ENCODE measurements at places on chromosomes 6 and 20.

DNA sequence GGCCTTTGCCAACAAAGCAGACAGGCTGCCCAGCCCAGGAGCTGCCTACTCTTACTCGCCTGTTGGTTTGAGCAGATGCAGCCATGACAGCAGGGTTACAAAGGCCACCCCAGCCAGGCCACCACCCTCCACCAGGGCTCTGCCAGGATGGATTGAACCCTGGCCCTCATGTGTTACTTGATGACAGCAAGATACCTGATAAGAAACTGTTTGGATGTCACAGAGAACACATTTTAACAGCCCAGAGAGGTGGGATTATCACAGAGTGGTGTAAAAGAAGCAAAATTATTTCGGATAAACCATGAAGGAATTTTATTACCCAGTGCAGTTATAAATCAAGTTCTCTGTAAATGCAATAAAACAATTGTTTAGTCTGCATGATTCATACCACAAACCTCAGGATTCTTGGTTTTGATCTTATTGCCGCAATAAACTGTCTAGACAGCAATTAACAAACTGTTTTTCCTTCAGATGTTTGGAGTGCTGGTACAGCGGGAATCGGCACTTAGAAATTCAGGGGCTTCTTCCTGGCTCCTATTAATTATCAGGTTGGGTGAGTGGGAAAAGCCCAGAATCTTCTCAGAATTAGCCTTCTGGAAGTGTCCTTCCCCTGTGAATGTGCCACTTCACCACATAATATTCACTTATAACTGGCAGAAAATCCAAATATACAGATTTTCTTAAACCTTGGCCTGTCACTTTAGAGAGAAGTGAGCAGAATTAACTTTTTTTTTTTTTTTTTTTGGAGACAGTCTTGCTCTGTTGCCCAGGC is 58.0 kb upstream of the SALL4 start:
- no peak for DNase-seq

DNA sequence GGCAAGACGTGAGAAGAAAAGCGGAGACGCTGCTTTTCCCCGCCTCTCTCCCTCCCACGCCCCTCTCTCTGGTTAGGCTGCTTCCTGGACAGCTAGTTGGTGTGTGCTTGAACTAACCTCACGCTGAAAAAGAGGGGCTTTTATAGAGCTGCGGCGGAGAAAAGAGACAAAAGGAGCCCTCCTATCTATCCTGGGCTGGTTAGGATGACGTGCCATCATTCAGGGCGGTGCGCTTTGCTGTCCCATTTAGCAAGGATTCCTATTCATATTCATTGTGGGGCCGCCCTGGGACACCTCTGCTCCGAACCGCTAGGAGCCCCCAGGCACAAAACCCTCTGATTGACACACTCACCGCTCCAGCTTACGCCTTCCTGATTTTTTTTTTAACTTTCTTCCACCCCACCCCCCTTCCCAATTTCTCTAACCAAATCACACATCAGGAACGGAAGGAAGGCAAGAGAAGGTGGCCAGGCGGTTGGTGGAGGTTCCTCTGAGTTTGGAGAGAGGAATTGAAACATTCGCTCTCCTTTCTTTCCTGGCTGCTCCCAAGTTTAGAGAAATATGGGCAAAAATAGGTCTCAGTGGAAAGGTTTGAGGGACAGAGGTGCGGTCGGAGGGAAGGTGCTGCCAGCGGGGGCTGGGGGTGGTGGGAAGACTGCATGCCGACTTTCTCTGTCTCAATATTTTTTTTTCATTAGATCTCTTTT is at the start of gene OLIG3:
OLIG3 (minus strand) TSS at position 114 of the 707 bp plus-strand sequence. CDS start 224 bp downstream, outside the sequence.
- DNase-seq = no peak

DNA sequence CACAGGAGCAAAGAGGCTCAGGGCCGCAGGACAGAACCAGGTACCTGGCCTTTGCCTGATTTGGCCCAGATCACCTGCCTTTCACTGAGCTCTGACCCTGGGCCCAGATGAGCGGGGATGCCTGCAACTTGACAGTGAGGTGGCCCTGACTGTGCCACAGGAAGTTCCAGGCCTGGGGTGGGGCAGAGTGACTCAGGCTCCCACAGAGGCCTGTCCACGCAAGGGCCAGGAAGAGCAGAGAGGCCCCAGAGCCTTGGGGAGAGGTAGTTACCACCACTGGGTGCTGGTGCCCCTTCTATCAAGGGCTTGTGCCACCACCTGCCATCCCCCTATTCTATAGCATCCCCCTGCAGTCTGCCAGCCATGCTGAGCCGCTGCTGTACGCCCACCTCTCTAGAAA is 4.1 kb upstream of the NOL4L start:
- DNase-seq = no peak

GRCh38 chr20:50415021-50415515 is 95.1 kb upstream of the PTPN1 start:
- no peak for DNase-seq

GRCh38 chr6:117557951-117558350 is 44.4 kb downstream of the GOPC start:
- no peak for DNase-seq

DNA sequence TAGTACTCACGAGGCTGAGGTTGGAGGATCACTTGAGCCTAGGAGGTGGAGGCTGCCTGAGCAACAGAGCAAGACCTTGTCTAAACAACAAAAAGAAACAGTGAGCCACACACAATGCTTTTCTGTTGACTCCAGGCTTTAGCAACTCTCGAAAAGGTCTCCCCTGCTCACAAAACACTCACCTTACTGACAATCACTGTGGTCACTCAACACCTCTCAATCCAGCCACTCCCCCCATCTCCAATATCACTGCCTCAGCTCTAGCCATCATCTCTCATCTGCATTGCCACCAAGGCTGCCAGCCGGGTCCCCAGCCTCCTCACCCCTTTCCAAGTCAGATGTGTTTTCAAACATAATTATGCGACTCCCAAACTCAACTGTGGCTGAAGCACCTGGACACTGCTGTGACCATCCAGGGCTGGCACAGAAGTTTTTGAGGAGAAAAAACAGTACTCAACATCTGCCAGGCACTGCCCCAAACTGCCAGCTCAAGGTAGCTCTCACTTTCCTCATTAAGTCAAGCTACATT is 218.0 kb upstream of the ARID1B start:
- DNase-seq = no peak

- DNase-seq = peak; percentile 96
Observed at GRCh38 chr6:155314773-155315515, 660 bp upstream of the TFB1M start.

- no peak for DNase-seq
Observed at GRCh38 chr6:94401311-94401710, 982.0 kb upstream of the EPHA7 start.

DNA sequence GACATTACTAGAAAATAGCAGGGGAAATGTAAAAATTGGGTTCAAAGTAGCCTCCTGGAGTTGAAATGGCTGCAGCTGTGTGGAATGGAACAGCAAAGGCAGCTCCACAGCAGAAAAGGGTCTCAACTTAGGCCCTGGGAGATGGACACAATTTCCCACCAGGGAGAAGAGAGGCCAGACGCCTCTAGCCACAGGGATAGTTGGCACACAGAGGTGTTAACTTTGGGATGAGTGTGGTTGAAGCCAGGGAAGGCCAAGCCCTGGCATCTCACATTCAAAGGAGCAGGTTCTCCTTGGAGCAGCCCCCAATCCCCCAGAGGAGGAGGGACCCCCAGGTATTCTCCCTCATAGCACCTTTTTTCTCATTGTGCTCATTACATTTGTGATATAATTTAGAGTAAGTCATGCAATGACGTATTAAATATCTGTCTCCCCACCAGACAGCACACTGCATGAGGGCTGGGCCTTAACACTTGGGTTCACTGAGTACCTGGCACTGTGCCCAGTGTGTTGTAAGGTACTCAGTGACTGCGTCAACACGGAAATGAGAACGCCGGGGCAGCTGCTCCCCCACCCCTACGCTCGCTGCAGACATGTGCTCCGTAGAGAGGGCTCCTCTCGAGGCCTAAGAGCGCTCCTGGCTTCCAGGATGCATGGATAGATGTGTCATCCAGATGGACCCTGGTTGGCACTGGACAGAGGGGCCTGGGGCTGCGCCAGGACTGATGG is 76.0 kb upstream of the CD93 start:
- peak; percentile 73 for DNase-seq

GRCh38 chr20:51199920-51200319 is 177.0 kb upstream of the KCNG1 start:
- no peak for DNase-seq

- DNase-seq = no peak
Observed at GRCh38 chr20:62816031-62816883, 593 bp upstream of the COL9A3 start.

GRCh38 chr6:907928-908327 is 215.0 kb upstream of the EXOC2 start:
- no peak for DNase-seq

DNA sequence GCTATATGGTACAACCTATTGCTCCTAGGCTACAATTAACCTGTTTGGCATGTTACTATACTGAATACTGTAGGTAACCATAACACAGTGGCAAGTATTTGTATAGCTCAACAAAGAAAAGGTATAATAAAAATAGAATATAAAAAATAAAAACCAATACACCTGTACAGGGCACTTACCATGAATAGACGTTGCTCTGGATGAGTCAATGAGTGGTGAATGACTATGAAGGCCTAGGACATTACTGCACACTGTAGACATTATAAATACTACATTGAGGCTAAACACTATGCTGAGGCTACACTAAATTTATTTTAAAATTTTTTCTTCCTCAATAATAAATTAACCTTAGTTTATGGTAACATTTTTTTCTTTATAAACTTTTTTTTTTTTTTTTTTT is 18.6 kb downstream of the ELOVL5 start:
- DNase-seq = no peak

DNA sequence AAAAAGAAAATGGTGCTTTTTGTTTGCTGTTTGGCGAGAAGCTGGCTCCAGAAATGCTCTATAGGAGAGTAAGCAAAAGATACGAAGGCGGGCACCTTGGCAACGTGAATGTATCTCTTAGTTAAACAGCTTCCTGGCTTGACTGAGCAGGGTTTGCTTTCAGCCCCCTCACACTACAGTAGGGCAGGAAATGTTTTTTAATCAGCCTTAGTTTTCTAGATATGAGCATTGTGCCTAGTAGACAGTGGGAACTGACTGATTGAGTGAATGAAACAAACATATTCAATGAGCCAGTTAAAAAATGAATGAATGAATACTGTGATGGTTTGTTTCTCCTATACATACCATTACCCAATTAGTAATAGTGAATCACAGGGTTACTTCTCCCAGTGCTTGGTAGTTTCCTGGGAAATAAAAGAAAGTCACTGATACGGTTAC is 19.9 kb downstream of the CAP2 start:
- DNase-seq = no peak

- DNase-seq = peak; percentile 21
Observed at GRCh38 chr6:132725471-132725870, 11.6 kb upstream of the VNN1 start.

DNA sequence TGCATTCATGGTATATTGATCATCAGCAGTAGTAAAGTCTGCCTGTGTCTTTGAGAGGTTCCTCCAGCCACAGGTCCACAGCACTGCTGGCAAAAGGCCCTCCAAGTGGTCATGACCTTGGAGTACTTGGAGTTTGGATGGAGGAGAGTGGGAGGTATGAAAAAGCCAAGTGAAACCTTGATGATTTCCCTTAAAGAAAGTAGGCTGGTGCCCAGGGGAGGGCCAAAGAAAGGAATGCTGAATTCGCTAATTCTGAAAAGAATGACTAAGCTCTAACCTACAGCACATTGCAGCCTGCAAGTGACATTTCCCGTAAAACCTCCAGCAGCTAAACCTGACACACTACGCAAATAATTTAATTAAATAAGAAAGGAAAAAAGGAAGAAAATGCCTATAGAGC is 223.4 kb upstream of the TAB2 start:
- no peak for DNase-seq

GRCh38 chr20:43187476-43188233 is 2.1 kb downstream of the PTPRT start:
- DNase-seq = peak; percentile 41

GRCh38 chr6:31267651-31268368 is 4.1 kb downstream of the HLA-C start:
- DNase-seq = peak; percentile 86

DNA sequence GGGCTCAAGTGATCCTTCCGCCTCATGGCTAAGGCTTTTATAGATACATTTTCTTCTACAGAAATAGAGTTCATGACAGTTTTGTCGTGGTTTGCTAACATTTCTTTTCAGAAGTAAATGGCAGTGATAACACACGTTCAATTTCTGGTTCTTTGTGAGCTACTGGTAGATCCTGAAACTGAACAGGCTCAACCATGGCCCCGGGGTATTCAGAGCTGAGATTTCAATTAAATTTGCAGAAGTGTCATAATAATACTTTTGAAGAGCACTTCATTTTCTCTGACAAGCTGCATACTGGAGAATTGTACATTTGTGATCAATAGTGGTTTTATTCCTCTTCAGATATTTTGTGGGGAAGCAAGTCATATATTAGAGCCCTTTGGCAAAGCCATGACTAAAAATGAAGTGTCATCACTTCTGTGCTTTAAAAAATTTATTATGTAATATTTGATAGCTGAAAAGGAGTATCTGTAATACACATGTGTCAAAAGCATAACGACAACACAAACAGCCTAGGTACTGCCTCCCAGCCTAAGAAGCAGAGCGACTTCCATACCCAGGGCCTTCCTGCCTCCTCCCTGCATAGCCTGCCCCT is 84.3 kb upstream of the SCP2D1 start:
- no peak for DNase-seq

GRCh38 chr6:73636048-73636447 is 17.7 kb downstream of the SLC17A5 start:
- no peak for DNase-seq

- no peak for DNase-seq
Observed at GRCh38 chr20:41176711-41177552, 39.6 kb downstream of the PLCG1 start.

- DNase-seq = peak; percentile 97
Observed at GRCh38 chr6:42452171-42453030, 675 bp upstream of the TRERF1 start.

- no peak for DNase-seq
Observed at GRCh38 chr6:162671580-162672165, 55.9 kb downstream of the PRKN start.

- DNase-seq = no peak
Observed at GRCh38 chr6:161029195-161029809, 37.7 kb downstream of the MAP3K4 start.

GRCh38 chr20:60583741-60584140 is 625.5 kb downstream of the CDH26 start:
- no peak for DNase-seq

DNA sequence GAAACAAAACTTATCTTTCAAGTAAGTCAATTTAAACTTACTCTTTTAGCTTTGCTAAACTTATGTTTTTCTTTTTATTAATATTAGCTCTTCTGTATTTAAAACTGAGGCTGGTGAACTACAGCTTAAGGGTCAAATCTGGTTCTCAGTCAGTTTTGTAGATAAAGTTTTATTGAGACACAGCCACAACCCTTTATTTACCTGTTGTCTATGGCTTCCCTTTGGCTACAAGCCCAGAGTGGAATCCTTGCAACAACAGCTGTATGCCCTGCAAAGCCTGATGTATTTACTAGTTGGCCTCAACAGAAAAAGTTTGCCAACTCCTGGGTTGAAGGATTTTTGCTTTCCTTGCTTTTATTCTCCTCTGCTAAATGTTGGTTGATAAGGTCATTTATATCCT is 491.4 kb upstream of the RNF217 start:
- DNase-seq = no peak

- no peak for DNase-seq
Observed at GRCh38 chr6:115602466-115602865, 458.2 kb downstream of the FRK start.

- DNase-seq = peak; percentile 26
Observed at GRCh38 chr20:39268981-39269461, 306.9 kb downstream of the DHX35 start.

Measured in NCI-H146 (cell line).